Inflammatory macrophage treated with lipopolysaccharide for 1 hour (primary cell): ENCODE measurements at places on chromosomes 7 and 10.

DNA sequence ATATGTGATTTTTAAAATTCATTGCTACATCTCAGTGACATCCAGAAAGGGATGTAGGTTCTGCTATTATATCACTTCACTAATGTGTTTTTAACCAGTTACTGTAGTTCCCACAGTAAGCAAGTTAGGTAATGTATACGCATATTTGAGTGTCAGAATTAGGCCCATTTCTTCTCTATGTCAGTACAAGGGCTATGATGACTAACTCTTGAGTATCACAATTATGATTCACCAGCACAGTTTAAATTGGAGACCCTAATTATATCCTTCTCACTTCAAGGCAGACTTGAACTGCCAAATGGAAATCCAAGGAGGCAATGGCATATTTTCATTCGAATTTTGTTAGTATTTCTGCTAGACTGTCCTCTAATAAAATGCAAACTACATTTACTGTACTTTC lies 23.6 kb downstream of the BZW2 start:
- DNase-seq: no peak

- no peak for DNase-seq
Measured at GRCh38 chr7:132130497-132130896, 445.8 kb downstream of the PLXNA4 start.

GRCh38 chr7:37923996-37924395 lies 3.6 kb downstream of the EPDR1 start:
- no peak for DNase-seq

- no peak for DNase-seq
Measured at GRCh38 chr7:125661-126060, 66.7 kb upstream of the FAM20C start.

DNA sequence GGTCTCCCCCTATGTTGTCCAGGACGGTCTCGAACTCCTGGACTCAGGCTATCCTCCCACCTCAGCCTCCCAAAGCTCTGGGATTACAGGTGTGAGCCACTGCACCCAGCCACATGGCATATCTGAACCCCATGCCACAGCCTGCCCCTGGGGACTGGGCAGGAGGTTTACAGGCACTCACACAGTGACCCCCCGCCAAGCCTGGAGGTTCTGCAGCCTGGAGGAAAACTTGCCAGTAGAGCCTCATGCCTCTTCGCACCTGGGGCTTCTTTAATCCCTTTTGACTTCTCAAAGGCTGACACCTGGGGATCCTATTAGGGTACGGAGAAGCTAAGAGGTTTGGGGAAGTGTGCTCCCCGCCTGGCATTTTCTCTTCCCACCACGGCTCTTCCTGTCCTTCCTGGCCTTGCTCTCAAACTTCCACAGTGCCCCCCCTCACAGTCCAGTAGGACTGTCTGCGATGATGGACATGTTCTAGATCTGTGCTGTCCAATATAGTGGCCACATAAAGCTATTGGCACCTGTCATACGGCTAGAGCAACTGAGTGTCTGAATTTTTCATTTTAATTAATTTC lies 11.4 kb upstream of the KCP start:
- DNase-seq: no peak

GRCh38 chr10:14271621-14272020 lies 59.1 kb downstream of the FRMD4A start:
- DNase-seq: no peak

GRCh38 chr10:72056932-72057751 lies 31.2 kb downstream of the SPOCK2 start:
- DNase-seq: no peak

DNA sequence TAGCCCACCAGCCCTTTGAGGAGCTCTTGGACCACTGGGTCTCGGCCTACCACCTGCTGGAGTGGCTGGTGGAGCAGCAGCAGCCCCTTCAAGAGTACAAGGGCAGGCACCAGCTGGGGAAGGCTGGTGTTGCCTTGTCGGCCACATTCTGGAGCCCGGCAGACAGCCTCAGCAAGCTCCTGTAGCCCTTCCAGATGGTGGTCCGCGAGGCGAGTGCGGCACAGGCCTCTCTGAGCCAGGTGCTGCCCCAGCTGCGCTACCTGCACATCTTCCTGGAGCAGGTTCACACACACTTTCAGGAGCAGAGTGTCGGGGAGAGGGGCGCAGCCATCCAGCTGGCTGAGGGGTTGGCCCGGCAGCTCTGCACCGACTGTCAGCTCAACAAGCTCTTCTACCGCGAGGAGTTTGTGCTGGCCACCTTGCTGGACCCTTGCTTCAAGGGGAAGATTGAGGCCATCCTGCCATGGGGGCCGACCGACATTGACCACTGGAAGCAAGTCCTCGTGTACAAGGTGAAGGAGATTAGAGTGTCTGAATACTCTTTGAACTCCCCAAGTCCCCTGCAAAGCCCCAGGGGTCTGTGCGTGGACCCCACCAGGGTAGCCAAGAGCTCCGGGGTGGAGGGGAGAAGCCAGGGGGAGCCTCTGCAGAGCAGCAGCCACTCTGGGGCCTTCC lies 7.0 kb upstream of the ACTR3C start:
- DNase-seq: no peak

DNA sequence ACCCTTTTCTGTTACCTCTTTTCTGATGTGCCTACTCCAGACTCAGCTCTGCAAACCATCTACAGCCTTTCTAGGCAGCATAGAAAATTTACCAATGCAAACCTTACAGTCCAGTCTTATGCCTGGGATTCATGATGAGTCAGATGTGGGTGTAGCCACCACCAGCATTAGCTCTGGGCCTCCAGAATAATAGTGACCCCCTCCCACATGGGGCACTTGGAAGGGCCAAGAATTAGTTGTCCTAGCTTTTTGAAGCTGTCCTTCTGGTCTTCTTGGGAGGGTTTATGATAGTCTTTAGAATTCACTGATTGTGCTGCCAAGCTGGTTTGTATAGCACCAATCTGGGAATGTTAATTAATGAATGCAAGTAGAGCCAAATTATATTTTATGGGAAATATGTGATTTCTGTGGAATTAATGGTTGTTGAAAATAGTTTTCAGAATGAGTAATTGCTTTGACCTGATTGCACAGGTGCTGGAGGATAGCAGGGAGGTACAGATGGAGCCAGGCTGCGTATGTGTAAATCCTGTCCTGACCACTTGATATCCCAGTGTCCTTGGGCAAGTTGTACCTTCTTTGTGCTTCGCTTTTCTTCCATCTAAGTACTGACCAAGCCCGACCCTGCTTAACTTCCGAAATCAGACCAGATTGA lies 94.8 kb downstream of the CPED1 start:
- DNase-seq: peak; percentile 29

DNA sequence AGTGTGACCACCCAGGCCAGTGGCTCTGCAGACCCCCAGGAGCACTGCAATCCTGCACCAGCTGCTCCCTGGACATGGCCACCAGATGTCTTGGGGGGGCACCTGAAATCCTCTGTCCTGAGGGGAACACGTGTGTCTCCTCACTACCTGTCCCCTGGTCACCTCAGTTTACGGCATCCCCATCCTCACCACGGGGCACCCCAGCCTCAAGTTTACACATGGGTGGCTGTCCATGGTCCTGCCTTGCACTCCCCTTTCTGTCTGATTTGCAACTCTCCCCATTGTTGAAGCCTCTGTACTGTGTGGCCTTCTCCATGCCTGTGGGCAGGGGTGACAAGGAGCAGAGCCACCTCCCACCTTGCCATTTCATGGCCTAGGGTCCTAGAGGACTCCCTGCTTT lies 67.2 kb downstream of the RAMP3 start:
- DNase-seq: no peak

GRCh38 chr10:50325449-50326171 lies 74.3 kb upstream of the ASAH2 start:
- DNase-seq: peak; percentile 80

- no peak for DNase-seq
Measured at GRCh38 chr10:69883310-69884023, 81.8 kb downstream of the COL13A1 start.

GRCh38 chr10:92385831-92386230 lies 94.9 kb downstream of the MARCHF5 start:
- DNase-seq: peak; percentile 10

- no peak for DNase-seq
Measured at GRCh38 chr10:6953271-6953801, 373.3 kb upstream of the PRKCQ start.

- no peak for DNase-seq
Measured at GRCh38 chr10:7301006-7301778, 109.6 kb downstream of the SFMBT2 start.

DNA sequence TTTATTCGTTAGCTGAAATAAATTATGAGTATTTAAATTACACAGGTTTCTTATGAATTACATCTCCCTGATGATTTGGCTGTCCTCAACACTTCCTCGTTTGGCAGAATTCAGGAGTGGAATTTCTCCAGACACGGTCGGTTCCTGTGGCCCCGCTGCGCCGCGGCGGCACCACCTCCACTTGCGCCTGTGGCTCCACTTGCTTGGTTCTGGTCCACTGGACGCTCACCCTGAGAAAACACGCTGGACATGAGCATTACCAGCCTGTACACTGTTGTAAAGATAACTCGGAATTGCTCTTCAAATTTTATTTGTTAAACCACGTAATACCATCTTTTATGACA lies 85.3 kb downstream of the ZNF33B start:
- DNase-seq: no peak

- DNase-seq: no peak
Measured at GRCh38 chr7:46145412-46145811, 224.3 kb upstream of the IGFBP3 start.

GRCh38 chr7:147412782-147413556 lies 1177.6 kb upstream of the C7orf33 start:
- no peak for DNase-seq

DNA sequence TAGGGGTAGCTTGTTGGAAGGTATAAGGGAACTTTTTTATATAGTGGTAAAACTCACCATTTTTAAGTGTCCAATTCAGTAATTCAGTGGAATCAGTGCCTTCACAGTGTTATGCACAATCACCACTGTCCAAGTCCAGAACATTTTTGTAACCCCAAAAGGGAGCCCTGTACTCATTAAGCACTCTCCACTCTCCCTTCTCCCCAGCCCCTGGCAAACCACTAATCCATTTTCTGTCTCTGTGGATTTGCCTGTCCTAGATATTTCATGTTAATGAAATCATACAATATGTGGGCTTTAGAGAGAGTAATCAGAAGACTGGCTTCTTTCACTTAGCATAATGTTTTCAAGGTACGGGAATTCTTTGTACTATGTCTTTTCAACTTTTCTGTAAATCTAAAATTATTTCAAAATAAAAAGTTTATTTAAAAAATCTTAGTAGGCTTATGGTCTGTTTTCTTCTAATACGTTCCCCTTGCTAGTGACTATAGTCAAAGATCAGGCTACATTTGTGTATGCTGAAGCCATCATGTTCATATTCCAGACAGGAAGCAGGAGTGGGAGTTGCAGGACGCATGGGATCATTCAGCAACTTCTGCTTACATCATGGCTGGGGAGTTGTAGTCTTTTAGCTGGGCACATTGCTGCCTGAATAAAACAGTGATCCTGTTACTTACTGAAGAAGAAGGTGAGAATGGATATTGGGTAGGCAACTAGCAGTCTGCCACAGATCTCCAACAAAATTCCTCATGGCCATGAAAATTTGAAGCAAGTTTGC lies 35.4 kb upstream of the TAX1BP1 start:
- peak; percentile 67 for DNase-seq

- DNase-seq: peak; percentile 90
Measured at GRCh38 chr7:31664890-31665289, 22.1 kb upstream of the PPP1R17 start.

DNA sequence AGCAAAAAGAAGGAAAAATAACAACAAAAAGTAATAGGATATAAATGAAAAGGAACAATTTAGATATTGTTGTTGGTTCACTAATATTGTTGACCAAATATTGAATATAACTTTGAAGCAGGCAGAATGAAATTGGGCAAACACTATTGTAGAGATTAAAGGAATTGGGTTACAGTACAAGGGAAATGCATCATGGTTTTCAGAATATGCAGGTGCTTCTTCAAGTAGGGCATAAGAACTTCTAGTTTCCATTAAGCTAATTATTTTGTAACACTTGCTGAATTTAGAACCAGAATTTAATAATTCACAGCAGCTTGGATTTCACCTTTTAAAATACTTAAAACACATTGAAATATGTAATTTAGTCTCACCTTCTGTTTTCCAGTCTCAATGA lies 36.5 kb downstream of the RPA3 start:
- no peak for DNase-seq

DNA sequence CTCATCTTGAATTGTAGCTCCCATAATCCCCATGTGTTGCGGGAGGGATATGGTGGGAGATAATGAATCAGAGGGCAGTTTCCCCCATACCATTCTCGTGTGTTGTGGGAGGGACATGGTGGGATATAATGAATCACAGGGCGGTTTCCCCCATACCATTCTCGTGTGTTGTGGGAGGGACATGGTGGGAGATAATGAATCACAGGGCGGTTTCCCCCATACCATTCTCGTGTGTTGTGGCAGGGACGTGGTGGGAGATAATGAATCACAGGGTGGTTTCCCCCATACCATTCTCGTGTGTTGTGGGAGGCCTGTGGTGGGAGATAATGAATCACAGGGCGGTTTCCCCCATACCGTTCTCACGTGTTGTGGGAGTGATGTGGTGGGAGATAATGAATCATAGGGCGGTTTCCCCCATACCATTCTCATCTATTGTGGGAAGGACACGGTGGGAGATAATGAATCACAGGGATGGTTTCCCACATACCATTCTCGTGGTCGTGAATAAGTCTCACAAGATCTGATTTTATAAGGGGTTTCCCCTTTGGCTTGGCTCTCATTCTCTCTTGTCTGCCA lies 271.0 kb downstream of the MAD1L1 start:
- peak; percentile 54 for DNase-seq

- no peak for DNase-seq
Measured at GRCh38 chr7:142280263-142280662, 22.4 kb upstream of the PRSS58 start.

- no peak for DNase-seq
Measured at GRCh38 chr7:979151-979550, 3.8 kb upstream of the COX19 start.

- no peak for DNase-seq
Measured at GRCh38 chr10:113168584-113168983, 218.5 kb downstream of the TCF7L2 start.

GRCh38 chr7:142447762-142448161 lies 189.9 kb upstream of the PRSS58 start:
- DNase-seq: no peak

DNA sequence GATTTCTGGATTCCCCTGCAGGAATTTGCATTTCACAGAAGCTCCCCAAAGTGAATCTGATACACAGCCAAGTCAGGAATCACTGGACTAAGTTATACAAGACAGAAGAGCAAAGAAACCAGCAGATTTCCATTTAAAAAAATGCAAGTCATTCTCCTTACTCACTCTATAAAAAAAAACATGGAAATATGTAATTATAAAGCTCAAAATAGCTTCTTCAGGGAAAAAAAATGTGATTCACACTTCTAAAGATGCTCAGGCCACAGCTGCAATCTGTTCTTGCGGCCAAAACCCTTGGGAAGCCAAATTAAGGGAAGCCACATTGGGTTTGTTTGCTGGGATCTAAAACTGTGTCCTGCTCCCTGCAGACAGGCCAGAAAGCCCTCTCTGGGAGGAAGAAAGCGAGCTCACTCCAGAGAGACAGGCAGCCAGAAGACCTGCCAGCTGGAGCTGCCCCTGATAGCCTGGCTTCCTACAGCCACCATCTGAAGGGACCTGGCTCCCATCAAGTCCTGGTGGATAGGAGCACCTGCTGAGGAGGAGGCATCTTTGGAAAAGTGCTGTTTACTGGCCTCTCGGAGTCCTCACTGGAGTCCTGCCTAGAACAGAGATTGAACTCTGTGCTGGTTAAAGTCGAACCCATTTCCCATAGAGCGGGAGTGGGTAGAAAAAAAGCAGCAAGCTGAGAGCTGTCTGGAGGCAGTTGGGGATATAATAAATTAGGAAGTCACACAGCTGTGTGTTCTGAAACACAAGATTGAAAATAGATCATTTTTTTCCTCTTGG lies 359.2 kb upstream of the AOAH start:
- no peak for DNase-seq
